Colonic mucosa (tissue), 4 donors: ENCODE measurements at places on chromosomes 5 and 9. TPM values are rescaled to one million over a fixed set of nuclear protein-coding genes. Genes with fewer than 3 reads are reported as not detected.

Gene PAEP
- not detected for total RNA-seq

Gene TAF11L10
- total RNA-seq, result not detected

Gene SNCAIP
- total RNA-seq, result 1.3 TPM

Gene OSMR
- total RNA-seq, result 3.0 TPM

Gene CDX1
- total RNA-seq, result 299 TPM

Gene HAND1
- 4.6 TPM for total RNA-seq

Gene FOCAD
- total RNA-seq, result 44.3 TPM

Gene RASEF
- 38.9 TPM for total RNA-seq

Gene FOXD4
- not detected for total RNA-seq

Gene TAF1L
- total RNA-seq, result not detected

Gene FLT4
- total RNA-seq, result 3.3 TPM

Gene LCN15
- total RNA-seq, result 3.4 TPM

Gene C9orf50
- not detected for total RNA-seq

Gene APBA1
- 6.3 TPM for total RNA-seq

Gene CLIC3
- total RNA-seq, result 3.6 TPM

Gene KCNMB1
- total RNA-seq, result 0.42 TPM

Gene CARTPT
- 2.4 TPM for total RNA-seq

Gene IFNA13
- not detected for total RNA-seq

Gene NTRK2
- total RNA-seq, result 0.52 TPM

Gene IL13
- total RNA-seq, result not detected

Gene RNF208
- total RNA-seq, result 9.3 TPM

Gene PCDH1
- total RNA-seq, result 105 TPM

Gene CCT5
- 156 TPM for total RNA-seq

Gene SLC46A2
- total RNA-seq, result not detected

Gene IL33
- 5.0 TPM for total RNA-seq

Gene NPM1
- total RNA-seq, result 996 TPM

Gene CLINT1
- 127 TPM for total RNA-seq

Gene SCGB3A2
- total RNA-seq, result not detected

Gene TMEM232
- 2.1 TPM for total RNA-seq

Gene BSPRY
- 25.6 TPM for total RNA-seq

Gene GABRA1
- total RNA-seq, result not detected

Gene SPAAR
- total RNA-seq, result 2.6 TPM

Gene DRD1
- total RNA-seq, result 0.10 TPM

Gene PCDHGA5
- 0.52 TPM for total RNA-seq

Gene GLRA1
- not detected for total RNA-seq
